Mesothelial cell of epicardium (in vitro differentiated cells): ENCODE measurements at places on chromosomes 2 and 18. TPM values are rescaled to one million over a fixed set of nuclear protein-coding genes. Genes with fewer than 3 reads are reported as not detected.

DNA sequence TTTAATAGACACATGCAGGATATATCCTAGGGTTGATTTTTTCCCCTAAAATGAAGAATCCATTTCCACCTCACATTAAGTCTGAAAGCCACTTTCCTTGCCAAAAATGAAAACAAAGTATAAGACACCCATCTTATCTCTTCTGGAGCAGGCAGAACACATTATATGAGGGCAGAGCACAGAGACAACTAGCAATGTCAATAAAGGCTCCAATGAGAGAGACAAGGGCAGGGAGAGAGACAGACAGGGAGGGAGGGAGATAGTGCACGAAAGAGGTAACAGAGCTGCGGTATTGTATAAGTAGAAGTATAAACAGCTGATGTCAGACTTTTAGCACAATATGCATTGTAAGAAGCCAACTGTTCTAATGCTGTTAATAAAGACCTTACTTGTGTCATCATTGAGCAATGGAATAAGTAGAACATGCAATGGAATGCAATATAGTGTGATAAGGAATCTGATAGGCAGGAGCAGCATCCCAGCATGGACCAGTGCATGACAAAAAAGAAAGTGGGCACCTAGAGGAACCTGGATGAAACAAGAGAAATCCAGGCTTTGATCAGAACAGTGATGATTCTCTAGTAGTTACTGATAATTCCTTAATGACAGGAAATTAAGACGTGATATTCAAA lies 150.6 kb upstream of the TCF4 start:
- H3K4me3 ChIP-seq: no peak overlapping the region
- H3K27ac ChIP-seq: no peak overlapping the region
- H3K36me3 ChIP-seq: no peaks in the 10 kb centered on the region
- H3K27me3 ChIP-seq: no peaks in the 10 kb centered on the region
- peaks cover 10% of the 10 kb centered on the region for H3K4me1 ChIP-seq
- no peak for DNase-seq

- peaks cover 3% of the 10 kb centered on the region for H3K4me1 ChIP-seq
- no peak overlapping the region for H3K27ac ChIP-seq
- no peaks in the 10 kb centered on the region for H3K27me3 ChIP-seq
- DNase-seq: no peak
- no peaks in the 10 kb centered on the region for H3K36me3 ChIP-seq
These were observed 11.9 kb downstream of the NYAP2 start for GRCh38 chr2:225411452-225411851.

DNA sequence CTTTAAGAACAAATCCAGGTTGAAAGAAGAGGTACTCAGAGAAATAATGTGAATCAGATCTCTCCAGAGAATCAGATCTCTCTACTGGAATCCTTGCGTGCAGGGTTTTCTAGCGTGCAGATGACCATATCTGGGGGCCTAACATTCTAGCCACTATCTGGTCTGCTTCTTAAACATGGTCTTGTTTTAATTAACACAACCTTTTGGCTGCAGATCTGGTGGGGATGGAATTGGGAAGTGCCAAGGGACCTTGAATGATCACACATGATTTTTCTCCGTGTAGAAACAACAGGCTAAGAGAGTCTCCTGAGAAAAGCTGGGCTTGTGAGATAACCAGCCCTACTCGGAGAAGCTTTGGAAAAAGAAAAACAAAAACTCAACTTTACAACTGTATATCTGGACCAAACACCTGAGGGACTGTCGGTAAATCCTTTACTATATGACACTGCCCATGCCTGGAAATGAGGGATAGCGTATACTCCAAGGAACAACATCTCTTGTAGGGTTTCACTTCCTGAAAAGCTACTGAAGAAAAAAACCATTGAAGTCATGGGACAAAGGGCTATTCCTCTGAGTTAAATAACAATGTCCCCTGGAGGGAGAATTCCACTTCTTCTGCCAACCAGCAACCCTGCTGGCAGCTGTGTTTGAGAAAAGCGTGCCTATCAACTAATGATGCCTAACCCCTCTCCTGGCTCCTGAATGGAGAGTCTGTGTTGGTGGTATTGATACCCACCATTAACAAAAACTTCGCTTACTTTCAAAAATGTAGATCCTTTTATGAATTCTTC lies 171.0 kb upstream of the REV1 start:
- no peak for DNase-seq
- H3K4me3 ChIP-seq: no peak overlapping the region
- H3K36me3 ChIP-seq: peaks cover 13% of the 10 kb centered on the region
- H3K27me3 ChIP-seq: no peaks in the 10 kb centered on the region
- H3K4me1 ChIP-seq: peaks cover 5% of the 10 kb centered on the region

GRCh38 chr2:236852100-236852976 lies 233.4 kb upstream of the COPS8 start:
- no peak overlapping the region for H3K4me3 ChIP-seq
- H3K4me1 ChIP-seq: peaks cover 47% of the 10 kb centered on the region

GRCh38 chr2:120110507-120110906 lies 97.6 kb downstream of the EPB41L5 start:
- peaks cover 24% of the 10 kb centered on the region for H3K36me3 ChIP-seq
- H3K4me1 ChIP-seq: peaks cover 26% of the 10 kb centered on the region
- DNase-seq: no peak
- H3K27me3 ChIP-seq: no peaks in the 10 kb centered on the region
- H3K27ac ChIP-seq: no peak overlapping the region
- no peak overlapping the region for H3K4me3 ChIP-seq

- H3K4me3 ChIP-seq: no peak overlapping the region
- no peak for DNase-seq
These were observed 466.4 kb downstream of the MEIS1 start for GRCh38 chr2:66901344-66901743.

Gene TACR1
- total RNA-seq: 0.09 to 0.38 TPM (median 0.20 TPM) in 3 replicates

Gene CAPN14
- 0.40 to 0.54 TPM (median 0.47 TPM) in 3 replicates for total RNA-seq

Gene REG3G
- not detected in 3 replicates for total RNA-seq

Gene KCNG3
- 0.09 to 0.27 TPM (median 0.18 TPM) in 3 replicates for total RNA-seq

Gene GALNT5
- 0.89 to 1.3 TPM (median 1.1 TPM) in 3 replicates for total RNA-seq
